Foreskin keratinocyte (primary cell): ENCODE measurements at places on chromosomes 3 and 15. TPM values are rescaled to one million over a fixed set of nuclear protein-coding genes. Genes with fewer than 3 reads are reported as not detected.

Gene CCR9
- not detected in 2 replicates for polyA plus RNA-seq

Gene TIMP4
- polyA plus RNA-seq, result 0.09 and 0.13 TPM in 2 replicates

Gene RYK
- 31.1 and 37.5 TPM in 2 replicates for polyA plus RNA-seq

Gene RBP2
- polyA plus RNA-seq, result not detected in 2 replicates

Gene NRROS
- polyA plus RNA-seq, result 0.12 and 0.19 TPM in 2 replicates

Gene GOLGA8J
- polyA plus RNA-seq, result not detected in 2 replicates

Gene PRR20G
- polyA plus RNA-seq, result 0.20 and 0.27 TPM in 2 replicates

Gene PRR23A
- not detected in 2 replicates for polyA plus RNA-seq

- DNase-seq, result peak; percentile 82
These were observed 46.0 kb downstream of the RBM15B start for GRCh38 chr3:51436998-51437639.

- no peak for DNase-seq
These were observed 86.1 kb upstream of the PSMD6 start for GRCh38 chr3:64109438-64109837.

GRCh38 chr3:10273702-10274305 is 18.9 kb downstream of the GHRL start:
- peak; percentile 32 for DNase-seq

DNA sequence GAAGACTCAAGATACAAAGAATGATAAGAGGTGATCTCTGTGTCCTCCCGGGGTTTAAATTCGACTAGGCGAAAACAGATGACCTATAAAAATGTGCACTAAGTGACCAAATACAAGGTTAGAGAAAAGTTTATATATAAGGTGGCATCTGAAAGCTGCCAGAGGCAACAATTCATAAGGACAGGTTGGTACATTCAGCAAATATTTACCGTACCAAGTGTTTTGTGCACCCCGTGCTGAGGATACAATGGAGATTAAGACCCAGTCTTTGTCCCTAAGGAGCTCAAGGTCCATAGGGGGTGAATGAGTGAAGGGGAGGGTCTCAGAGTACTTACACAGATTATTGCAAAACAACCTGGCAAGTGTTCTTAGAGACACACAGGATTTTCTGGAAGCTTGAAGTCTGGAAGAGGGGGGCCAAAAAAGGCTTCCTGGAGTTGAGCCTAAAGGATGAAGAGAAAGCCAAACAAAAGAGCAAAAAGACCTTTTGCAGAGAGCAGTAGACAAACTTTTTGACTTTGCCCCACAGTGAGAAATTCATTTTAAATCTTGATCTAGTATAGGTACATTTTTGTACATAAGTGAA is 71.4 kb upstream of the LRIG1 start:
- DNase-seq, result no peak

GRCh38 chr15:96585484-96586386 is 255.2 kb downstream of the NR2F2 start:
- DNase-seq, result no peak

DNA sequence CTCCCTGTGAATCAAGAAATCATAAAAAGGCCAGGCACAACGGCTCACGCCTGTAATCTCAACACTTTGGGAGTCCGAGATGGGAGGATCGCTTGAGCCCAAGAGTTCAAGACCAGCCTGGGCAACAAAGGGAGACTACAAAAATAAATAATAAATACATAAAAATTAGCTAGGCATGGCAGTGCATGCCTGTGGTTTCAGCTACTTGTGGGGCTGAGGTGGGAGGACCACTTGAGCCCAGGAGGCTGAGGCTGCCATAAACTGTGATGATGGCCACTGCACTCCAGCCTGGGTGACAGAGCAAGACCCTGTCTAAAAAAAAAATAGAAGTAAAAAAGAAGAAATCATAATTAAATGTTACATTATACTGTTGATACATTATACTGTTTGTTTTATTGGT is 28.0 kb upstream of the DCUN1D1 start:
- DNase-seq, result no peak

GRCh38 chr15:95298729-95299128 is 1031.8 kb upstream of the NR2F2 start:
- no peak for DNase-seq

DNA sequence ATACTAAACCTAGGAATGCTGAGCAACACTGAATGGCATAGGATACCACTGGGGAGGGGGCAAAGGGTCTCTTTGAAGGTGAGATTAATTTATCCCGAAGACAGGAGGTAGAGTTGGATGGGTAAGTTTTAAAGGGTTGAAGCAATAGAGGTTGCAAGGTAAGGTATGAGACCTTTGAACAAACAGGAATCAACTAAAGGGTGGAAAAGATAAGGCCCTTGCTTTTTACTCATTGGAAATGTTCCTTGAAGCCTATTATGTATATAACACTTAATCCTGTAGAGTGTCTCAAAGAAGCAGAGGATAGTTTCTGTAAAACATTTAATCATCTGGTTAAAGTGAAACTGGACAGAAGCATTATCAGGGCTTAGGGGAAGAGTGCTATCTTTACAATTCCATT is 5.7 kb downstream of the ABHD5 start:
- DNase-seq, result no peak

- DNase-seq, result no peak
These were observed 15.0 kb downstream of the TIGIT start for GRCh38 chr3:114308830-114309229.

DNA sequence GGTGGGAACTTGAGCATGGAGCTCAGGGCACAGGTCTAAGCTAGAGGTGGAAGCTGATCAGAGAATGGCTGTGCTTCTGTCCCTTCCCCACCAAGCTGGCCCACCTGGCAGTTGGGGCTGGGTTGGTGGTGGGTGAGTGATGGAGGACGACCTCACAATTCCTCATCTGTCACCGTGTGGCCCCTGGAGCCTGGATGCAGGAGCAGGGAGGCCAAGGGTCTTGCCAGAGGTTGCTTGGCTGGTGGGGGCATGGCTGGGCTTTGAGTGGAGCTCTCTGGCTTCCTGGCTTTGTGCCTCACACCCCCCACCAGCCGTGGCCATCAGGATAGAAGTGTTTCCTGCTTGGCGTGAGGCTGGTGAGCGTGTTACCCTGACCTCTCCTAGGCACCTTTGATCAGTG is 36.0 kb downstream of the FBLN2 start:
- DNase-seq, result no peak

GRCh38 chr3:49602049-49602554 is 47.8 kb downstream of the BSN start:
- DNase-seq, result no peak

DNA sequence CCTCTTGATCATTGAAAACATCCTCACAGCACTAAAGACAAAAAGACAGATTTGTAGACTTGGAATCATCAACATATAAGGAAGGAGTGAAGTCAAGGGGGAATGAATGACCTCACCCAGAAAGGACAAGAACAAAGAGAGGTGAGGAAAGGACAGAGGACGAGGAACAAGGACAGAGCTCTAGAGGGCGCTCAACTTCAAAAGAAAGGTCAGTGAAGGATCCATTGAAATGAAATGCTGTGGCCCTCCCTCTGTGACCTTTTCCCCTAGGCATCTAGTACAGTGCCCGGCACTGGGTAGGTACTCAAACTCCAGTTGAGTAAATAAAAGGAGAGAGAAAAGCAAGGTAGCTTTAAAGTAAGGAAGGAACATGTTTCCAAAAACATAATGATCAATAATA is 2.6 kb downstream of the ATP8B4 start:
- no peak for DNase-seq

GRCh38 chr3:70863049-70863448 is 550.6 kb upstream of the MDFIC2 start:
- no peak for DNase-seq

- DNase-seq, result no peak
These were observed 12.5 kb upstream of the C15orf61 start for GRCh38 chr15:67508407-67508806.

GRCh38 chr15:52680041-52680391 is 828 bp upstream of the ATOSA start:
- no peak for DNase-seq

DNA sequence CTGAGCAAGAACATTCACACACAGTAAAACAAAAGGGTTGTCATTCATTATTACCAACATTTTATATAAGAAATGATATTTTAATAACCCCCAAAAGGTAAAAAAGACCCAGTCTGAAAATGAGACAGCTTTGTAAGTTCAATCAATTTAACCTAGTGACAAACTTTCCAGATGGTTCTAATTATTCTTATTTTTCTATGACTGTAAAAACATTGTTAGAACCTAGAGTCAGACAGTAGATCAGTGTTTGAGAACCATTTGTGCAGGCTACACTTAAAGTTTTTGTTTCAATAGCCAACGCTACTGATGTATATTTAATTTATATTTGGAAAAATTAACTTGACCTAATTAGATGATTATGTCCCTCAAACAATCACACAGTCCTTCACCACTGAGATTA is 708.4 kb upstream of the CBLB start:
- no peak for DNase-seq

- DNase-seq, result no peak
These were observed 40.1 kb downstream of the FAN1 start for GRCh38 chr15:30943654-30944335.

GRCh38 chr3:135154186-135154585 is 359.1 kb downstream of the EPHB1 start:
- no peak for DNase-seq

- no peak for DNase-seq
These were observed 19.6 kb upstream of the DGKG start for GRCh38 chr3:186381424-186382216.

DNA sequence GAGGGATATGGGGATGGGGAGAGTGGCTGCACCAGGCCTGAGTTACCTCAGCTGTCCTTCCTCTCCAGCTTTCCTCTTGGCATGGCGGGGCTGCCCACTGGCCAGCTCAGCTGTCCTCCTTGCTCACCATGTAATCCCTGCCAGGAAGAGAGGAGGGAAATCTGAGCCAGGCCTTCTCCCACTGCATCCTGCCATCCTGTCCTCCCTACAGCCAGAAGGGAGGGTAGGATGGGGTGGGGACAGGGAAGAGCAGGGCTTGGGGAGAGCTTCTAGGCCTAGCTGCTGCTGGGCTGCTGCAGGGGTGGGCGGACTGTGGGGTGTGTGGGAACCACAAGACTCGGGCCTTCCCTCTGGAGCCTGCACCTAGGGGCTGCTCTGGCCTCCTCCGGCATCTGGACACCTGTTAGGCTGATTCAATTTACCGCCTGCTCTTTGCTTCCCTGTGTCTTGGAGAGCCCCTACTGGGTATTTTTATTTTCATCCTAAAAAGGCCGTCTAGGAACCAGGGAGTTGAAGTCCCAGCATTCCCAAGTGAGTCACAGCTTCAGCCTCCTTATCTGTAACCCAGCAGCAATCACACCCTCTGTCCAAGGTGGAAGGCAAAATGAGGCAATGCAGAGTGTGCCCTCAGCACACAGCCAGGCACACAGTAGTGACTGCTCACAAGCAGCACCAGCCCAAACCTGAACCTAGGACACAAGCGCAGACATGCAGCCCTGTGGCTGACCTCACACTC is 13.1 kb upstream of the KY start:
- DNase-seq, result peak; percentile 15

DNA sequence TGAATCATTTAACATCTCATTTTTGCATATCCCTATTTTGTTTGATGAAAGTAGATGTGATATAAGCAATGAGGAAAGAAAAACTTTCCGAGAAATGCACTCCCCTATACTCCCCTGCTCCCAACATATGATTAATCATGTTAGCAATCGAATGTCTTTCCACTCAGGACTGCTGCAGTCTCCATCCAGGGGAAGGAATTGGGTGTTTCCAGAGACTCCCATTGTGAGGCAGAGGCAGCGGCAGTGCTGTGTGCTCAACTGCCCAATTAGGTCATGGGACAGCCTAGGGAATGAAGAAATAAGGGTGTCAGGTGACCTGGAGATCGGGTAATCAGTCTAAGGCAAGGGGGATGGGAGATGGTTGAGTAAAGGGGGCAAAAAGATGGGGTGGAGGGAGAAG is 268.6 kb upstream of the MEIS2 start:
- DNase-seq, result no peak

- DNase-seq, result no peak
These were observed 491.7 kb upstream of the AGTR1 start for GRCh38 chr3:148205977-148206376.

DNA sequence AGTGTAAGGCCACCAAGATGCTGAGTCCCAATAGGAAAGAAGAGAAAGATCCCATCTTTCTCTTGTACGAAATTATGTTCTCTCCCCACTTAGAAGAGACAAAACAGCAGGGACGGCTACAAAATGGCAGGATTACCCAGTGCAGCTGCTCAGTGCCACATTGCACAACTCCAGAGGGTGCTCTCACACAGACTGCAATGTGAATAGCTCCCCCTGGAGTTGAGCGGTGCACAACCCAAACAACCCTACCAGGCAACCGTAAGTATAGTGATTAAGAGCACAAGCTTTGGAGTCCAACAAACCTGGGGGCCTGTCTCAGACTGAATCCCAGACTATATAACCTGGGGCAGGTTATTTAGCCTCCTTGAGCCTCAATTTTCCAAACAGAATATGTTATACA is 3.1 kb upstream of the BHLHE40 start:
- peak; percentile 48 for DNase-seq

GRCh38 chr3:30693470-30694120 is 87.2 kb downstream of the TGFBR2 start:
- DNase-seq, result peak; percentile 36

DNA sequence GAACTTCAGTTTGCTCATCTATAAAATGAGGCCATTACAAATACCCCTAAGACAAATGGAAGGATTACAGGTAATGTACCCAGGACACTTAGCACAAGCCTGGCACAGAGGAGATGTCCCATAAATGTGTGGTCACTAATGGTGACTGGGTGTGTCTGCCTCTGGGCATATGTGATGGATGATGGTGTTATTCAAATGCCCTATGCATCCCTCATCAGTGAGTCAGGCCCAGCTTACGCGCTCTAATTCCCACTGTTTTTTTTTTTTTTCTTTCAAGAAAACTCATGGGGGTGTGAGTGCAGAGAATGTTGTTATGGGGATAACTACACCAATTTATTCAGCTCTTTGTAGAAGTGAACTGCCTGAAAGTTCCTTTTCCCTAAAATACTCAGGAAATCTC is 23.6 kb upstream of the KIF23 start:
- peak; percentile 88 for DNase-seq

GRCh38 chr15:41965441-41966413 is 6.6 kb downstream of the EHD4 start:
- DNase-seq, result no peak

DNA sequence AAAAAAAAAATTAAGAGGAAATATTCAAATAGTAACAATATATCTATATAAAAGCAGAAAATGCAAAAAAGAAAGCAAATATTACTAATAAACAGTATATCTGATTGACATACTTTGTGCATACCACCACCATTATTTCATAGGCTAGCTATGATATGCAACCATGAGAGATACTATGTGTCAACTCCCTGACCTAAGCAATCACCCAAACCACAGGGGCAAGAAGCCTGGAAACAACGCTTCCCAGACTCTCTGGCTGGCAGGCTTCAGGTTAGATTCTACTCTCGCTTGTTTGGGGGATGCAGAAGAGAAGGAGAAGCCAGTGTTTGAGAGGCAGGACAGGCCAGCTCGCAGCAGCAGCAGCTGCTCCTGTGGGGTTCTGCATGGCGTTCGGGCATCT is 169.3 kb upstream of the TPM1 start:
- DNase-seq, result no peak

- no peak for DNase-seq
These were observed 24.1 kb downstream of the ALS2CL start for GRCh38 chr3:46669191-46669999.

DNA sequence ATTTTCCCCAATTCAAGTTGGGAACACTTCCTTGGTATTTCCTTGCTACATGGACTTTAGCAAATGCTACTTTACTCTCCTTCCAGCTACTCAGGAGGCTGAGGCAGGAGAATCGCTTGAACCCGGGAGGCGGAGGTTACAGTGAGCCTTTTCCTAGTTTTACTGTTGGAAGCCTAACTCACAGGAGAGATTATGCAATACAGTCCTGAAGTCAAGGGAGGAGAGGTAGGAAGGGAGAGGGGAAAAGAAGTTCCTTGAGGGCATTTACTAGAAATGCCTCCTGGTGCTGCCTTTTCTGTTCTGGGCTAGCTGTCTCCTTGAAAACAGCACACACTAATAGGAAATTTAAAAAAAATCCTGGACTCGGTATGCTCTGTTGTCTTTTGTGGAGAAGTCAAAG is 6.2 kb downstream of the HHLA2 start:
- no peak for DNase-seq
